ENCODE measurements at places on chromosomes 5 and 9. TPM values are rescaled to one million over a fixed set of nuclear protein-coding genes. Genes with fewer than 3 reads are reported as not detected.

- no peak for DNase-seq
Measured at GRCh38 chr5:100469767-100470166, 65.4 kb upstream of the FAM174A start.

GRCh38 chr5:64285188-64286130 lies 119.8 kb downstream of the RNF180 start:
- DNase-seq: no peak

DNA sequence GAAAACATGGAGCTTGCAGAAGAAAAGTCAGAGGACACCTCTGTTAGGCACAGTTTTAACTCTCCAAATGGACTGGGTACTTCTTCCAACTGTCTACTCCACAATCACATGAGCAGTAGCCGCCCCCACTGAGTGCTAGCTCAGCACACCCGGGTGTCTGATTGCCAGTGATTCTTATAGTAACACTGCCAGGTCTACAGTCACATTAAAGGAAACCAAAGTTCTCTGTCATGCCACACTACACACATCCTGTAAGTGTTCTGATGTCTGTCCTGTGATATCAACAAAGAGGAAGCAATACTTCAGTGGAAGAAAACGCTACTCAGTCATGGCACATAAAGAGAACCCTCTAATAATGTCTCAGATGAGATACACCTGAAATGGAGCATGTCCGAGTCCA lies at the start of gene HAVCR2:
Gene HAVCR2, minus strand, starts transcription at position 69 of the 400 bp plus-strand sequence. Its CDS starts 61 bp downstream, at position 8.
- DNase-seq: no peak

- no peak for DNase-seq
Measured at GRCh38 chr5:134585966-134586365, 46.7 kb downstream of the SAR1B start.

GRCh38 chr5:119273391-119273839 lies 82.4 kb upstream of the TNFAIP8 start:
- no peak for DNase-seq

Gene PCDHB12
- total RNA-seq: 0.18 TPM

Gene KIF4B
- not detected for total RNA-seq

Gene CCDC112
- 30.7 TPM for total RNA-seq

Gene HTR4
- not detected for total RNA-seq
